ENCODE measurements at places on chromosomes 4 and X. TPM values are rescaled to one million over a fixed set of nuclear protein-coding genes. Genes with fewer than 3 reads are reported as not detected.

DNA sequence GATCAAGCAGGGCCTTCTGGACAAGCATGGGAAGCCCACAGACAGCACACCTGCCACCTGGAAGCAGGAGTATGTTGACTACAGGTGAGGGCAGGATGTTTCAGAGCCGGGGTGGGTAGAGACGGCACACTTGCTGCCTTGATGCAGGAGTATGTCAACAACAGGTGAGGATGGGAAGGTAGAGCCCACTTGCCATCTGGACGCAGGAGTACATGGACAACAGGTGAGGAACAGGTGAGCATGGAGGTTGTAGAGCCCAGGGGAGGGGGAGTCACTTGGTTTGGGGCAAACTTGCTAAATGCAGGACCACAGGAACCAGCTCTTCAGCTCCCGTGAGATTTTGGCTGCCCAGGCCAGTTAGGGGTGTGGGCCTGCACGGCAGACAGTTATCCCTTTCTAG, 12.0 kb downstream of the DKC1 start:
- no peak for DNase-seq

- no peak for DNase-seq
Observed at GRCh38 chr4:140136509-140136908, 17.5 kb downstream of the MAML3 start.

DNA sequence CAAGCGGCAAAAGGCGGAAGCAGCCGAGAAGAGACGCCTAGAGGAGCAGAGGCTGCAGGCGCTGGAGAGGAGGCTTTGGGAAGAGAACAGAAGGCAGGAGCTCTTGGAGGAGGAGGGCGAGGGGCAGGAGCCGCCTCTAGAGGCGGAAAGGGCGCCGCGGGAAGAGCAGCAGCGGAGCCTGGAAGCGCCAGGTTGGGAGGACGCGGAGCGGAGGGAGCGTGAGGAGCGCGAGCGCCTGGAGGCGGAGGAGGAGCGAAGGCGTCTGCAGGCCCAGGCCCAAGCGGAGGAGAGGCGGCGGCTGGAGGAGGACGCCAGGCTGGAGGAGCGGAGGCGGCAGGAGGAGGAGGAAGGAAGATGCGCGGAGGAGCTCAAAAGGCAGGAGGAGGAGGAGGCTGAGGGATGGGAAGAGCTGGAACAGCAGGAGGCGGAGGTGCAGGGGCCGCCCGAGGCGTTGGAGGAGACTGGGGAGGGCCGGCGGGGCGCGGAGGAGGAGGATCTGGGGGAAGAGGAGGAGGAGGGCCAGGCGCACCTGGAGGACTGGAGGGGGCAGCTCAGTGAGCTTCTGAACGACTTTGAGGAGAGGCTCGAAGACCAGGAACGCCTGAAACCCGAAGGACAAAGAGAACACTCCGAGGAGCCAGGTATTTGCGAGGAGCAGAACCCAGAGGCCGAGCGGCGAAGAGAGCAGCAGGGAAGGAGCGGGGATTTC, 72.9 kb downstream of the AASDH start:
- peak; percentile 54 for DNase-seq

DNA sequence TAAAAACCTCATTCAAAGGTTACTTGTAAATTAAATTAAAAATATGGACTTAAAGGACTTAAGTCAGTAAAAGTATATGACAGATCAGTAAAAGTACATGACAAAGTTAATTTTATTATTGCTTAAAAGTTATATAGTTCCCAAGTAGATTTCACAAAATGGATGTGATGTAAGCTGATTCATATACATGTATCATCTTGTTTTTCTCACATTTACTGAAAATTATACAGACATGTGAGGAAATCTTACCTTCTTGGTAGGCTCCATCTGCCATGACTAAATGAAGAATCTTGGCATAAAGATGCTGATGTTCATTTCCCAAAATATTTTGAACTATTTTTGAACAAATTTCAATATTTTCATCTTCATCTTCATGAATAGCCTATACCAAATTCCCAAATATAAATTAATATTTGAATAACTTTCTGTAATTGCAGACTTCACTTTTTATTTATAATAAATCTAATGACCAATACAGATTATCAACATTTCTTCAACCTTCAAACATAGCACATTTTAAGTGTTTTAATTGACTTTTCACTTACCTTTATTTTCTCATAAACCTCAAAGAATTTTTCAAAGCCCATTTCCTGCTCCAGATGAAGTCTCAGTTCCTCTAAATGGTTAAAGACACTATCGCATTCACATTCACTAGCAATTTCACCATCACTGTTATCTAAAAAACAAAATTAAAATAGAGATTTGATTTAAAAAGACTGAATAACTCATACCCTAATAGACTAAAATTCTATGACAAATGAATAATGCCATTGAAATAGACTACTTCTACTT, 129.4 kb upstream of the SH3RF1 start:
- DNase-seq, result no peak

DNA sequence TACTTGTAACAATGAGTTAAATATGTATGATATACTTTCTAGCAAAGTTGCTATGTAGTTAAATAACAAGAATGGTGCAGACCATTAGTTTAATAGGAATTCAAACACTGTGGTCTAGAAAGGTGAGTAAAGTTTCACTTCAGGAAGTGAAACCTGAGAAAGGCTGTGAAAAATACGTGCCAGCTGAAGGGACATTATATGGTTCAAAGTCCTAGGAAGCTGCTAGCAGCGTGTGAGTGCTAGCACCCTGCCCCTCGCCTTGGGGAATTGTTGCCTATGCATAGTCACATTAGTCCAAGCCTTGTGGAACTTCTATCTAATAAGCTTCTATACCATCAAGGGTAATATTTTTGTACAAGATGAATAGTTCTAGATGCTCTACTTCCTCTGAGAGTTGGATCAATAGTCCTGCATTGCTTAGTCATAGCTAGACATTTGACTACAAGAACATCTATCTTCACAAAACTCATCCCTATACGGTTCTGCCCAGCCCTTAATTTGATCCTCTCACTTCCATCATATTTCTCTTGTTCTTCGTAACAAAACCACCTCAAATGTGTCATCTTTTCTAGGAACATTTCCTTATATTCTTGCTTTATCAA, 45.8 kb upstream of the ARSJ start:
- no peak for DNase-seq

GRCh38 chrX:8042304-8042703, 115.1 kb upstream of the PNPLA4 start:
- DNase-seq, result no peak

GRCh38 chr4:135485371-135485770, 1283.8 kb upstream of the PABPC4L start:
- no peak for DNase-seq

GRCh38 chr4:183468210-183469095, 24.0 kb downstream of the CDKN2AIP start:
- DNase-seq, result no peak

GRCh38 chr4:95764961-95765360, 74.9 kb upstream of the PDHA2 start:
- no peak for DNase-seq

- no peak for DNase-seq
Observed at GRCh38 chr4:99960648-99961047, 10.6 kb upstream of the H2AZ1 start.

GRCh38 chr4:61309616-61310015, 109.5 kb downstream of the ADGRL3 start:
- DNase-seq, result no peak

GRCh38 chr4:27057053-27057452, 196.4 kb downstream of the STIM2 start:
- no peak for DNase-seq

DNA sequence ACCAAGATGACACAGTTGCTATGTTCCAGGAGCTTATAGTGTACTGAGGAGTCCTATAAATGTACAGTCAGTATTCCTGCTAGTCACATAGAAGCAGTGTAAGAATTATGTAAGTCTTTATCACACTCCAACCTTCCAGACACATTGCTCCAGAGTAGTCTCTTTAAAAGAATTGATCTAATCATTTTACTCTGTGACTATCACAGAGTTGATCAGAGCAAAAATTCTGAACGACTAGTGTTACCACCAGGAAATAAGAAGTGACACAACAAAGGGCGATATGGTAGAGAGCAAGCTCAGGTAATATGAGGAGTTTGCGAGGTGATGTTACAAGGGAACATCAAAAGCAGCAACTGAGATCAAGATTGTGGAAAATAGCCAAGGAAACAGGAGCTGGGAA, 9.0 kb upstream of the HPF1 start:
- DNase-seq, result no peak

GRCh38 chrX:137245183-137245582, 211.4 kb upstream of the GPR101 start:
- no peak for DNase-seq

DNA sequence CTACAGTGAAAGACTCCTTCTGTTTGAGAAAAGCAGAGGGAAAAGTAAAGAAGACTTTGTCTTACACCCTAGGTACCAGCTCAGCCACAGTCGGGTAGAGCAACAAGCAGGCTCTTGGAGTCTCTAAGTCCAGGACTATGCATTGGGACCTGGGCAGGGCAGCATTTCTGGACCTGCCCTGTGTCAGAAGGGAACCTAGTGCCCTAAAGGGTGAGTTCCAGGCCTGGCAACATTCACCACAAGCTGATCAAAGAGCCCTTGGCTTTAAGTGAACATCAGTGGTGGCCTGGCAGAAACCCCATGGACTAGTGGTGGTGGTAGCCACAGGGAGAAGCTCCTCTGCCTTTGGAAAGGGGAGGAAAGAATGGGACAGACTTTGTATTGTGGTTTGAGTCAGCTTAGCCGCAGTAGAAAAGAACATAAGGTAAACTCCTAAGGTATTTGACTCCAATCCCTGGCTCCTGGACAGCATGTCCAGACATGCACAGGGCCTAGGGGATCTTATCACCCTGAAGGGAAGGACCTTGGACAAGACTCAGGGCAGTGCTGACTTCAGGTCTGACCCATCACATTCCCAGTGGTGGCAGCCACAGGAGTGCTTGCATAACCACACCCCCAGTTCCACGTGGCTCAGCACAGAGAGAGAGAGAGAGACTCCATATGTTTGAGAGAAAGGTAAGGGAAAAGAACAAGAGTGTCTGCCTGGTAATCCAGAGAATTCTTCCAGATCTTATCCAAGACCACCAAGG, 32.6 kb downstream of the CCDC158 start:
- DNase-seq, result no peak

DNA sequence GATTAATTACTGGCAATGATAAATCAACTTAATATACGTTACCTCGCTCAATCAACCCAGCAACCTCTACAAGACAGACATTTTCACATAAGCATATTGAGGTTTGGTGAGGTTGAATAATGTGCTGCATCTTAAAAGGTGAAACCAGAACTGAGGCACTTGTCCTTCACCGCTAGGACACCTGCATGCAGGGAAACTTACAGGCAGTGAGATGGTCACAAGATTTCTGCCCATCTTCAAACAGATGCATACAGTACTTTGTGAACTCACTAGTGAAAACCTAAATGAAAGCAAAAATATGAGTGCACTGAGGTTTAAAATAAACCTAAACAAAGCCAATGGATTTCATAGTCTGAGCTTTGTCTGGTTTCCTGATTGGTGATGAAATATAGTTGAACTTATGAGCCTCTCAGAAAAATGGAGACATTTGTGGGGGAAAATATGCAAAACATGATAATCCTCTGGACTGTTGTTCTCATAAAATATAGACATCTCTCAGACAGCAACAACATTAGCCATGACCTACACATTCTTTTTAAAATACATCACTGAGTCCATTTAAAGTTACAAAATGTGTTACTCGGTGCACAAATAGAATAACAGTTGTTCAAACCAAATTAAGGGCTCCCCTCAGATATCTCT, 20.9 kb upstream of the PRSS12 start:
- DNase-seq, result no peak

DNA sequence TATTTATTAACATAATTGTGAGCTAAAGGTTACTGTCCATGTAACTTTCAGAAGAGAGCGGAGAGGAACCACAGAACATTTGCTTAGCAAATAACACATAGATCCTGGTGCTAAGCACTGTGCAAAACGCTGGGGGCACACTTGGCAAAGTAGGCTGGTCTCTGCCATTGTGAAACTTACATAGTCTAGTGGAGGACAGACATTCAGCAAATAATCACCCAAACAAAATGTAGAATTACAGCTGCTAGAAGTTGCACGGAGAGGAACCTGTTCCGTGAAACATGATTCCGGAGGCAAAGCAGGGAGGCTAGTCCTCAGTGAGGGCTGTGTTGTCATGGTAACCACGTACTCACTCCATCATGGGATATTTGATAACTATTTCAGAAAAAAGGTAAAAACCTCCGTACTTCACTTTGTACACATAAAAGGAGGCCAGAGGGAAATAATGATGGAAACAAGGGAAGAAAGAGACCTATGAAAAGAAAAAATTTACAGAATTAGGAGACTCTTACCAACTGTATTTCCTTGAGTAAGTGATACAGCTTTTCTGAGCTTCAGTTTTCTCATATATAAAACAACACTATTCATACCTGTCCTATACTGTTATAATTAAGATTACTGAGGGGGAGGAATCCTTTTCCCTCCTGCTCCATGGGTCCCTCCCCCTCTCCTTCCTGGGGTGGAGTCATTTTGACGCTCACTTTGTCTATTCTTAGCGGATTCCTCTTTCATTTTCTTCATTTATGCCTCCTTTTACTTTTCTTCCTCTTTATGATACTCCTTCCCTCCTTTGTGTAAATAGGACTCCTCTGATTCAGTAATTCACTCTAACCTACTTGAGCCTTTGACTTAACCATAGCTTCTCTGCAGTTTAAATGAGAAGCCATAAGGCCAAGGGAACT, 825 bp upstream of the RASGEF1B start:
- DNase-seq, result peak; percentile 42

GRCh38 chrX:78923198-78924015, 21.8 kb upstream of the P2RY10 start:
- DNase-seq, result no peak

- no peak for DNase-seq
Observed at GRCh38 chr4:90187148-90187884, 60.1 kb downstream of the CCSER1 start.

DNA sequence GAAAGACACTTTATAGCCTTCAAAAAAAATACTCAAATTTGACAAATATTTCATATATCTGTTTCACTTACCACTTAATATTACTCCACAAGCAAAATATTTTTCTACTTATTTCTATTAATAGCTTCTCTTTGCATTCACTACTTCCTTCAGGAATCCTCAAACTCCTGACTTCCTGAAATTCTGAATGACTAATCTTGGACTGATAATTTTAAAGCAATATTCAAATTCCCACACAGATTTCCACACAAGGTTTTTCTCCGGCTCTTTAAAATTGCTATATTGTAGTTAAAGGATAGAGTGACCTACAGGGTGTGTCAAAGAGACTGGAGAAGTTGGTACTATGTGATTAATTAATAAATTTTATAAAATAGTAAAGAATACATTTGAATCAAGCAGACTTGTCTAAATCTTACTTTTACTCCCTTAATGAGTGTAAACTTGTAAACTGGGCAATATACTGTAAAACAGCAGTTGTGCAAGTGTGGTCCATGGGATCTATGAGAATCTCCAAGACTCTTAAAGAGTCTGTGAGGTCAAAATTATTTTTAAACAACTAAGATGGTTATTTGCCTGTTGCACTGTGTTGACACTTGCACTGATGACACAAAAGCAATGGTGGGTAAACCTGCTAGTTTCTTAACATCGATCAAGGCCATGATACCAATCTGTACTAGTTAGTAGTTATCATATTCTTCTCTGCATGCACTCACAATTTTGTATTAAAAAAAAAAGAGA, 44.5 kb downstream of the ANKRD17 start:
- no peak for DNase-seq

HADH gene
- total RNA-seq, result 44.4 TPM

SPANXA1 gene
- total RNA-seq, result not detected

BEX4 gene
- 48.2 TPM for total RNA-seq

CLCN4 gene
- total RNA-seq, result 6.9 TPM

AGA gene
- total RNA-seq, result 11.3 TPM
